ENCODE measurements at places on chromosomes 4 and X.
A peak's percentile ranks its signal among the peaks of the same experiment; 100 is the strongest.

- DNase-seq, result no peak
Measured at GRCh38 chrX:96861218-96861617, 22.5 kb upstream of the RPA4 start.

GRCh38 chr4:153421941-153422340, 44.2 kb upstream of the TMEM131L start:
- DNase-seq, result peak; percentile 8

DNA sequence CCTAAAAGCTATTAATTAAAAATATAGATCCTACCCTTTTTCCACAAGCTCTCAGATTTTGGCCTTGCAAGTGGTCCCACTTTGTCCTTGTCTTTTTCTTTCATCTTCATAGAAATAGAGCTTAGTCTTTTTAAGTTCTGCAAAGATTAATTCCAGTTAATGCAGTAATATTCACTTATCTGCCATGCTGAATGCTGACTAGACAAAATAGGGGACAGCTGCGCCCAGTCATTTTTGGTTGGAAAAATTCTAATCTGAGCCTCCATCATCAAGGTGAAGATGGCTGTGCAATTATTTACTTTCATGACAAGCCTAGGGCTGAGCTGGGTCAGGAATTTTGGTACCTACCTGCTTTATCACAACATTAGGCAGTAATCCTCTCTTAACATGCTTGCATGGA, 241.3 kb upstream of the CXorf66 start:
- no peak for DNase-seq

- DNase-seq, result no peak
Measured at GRCh38 chr4:68995292-68995691, 43.7 kb upstream of the UGT2A3 start.

GRCh38 chr4:189809241-189809735, 131.4 kb upstream of the FRG1 start:
- DNase-seq, result no peak

- DNase-seq, result peak; percentile 62
Measured at GRCh38 chrX:149829751-149830191, 48.0 kb downstream of the MAGEA9 start.

- no peak for DNase-seq
Measured at GRCh38 chr4:154329268-154329868, 162.2 kb downstream of the DCHS2 start.

- DNase-seq, result no peak
Measured at GRCh38 chrX:39258331-39258730, 457.1 kb downstream of the MID1IP1 start.

- DNase-seq, result no peak
Measured at GRCh38 chr4:122914938-122915337, 7.5 kb downstream of the NUDT6 start.

- no peak for DNase-seq
Measured at GRCh38 chr4:620851-621261, 4.5 kb upstream of the PDE6B start.

GRCh38 chr4:6999172-7000086, 43.7 kb upstream of the TADA2B start:
- peak; percentile 73 for DNase-seq

- DNase-seq, result no peak
Measured at GRCh38 chrX:154488336-154489075, 1.9 kb downstream of the SLC10A3 start.

DNA sequence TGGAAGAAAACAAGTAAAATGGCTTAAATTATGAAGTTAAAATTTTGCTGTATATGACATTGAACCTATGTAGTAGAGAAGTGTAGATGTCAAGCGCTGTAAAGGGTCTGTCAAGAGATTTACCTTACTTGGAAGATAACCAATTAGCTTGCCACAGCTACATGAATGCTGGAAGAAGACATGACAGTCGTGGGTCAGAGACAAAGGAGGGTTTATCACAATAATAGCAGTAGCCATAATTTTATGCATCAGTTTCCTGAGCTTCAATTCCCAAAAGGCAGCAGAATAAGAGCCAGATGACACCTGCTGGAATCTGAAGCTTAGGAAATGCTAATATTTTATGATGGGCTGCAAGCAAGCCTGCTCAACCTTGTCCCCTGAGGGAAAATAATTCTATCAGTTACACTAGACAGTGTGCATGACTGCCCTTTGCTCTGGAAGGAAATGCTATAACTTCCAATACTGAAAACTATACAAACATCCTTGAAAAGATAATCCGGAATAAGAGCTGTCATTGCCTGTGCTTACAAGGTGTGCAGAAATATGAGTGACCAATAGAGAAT, 292.9 kb downstream of the PRDM5 start:
- no peak for DNase-seq
